ENCODE measurements at places on chromosomes 5 and 9. TPM values are rescaled to one million over a fixed set of nuclear protein-coding genes. Genes with fewer than 3 reads are reported as not detected.

DNA sequence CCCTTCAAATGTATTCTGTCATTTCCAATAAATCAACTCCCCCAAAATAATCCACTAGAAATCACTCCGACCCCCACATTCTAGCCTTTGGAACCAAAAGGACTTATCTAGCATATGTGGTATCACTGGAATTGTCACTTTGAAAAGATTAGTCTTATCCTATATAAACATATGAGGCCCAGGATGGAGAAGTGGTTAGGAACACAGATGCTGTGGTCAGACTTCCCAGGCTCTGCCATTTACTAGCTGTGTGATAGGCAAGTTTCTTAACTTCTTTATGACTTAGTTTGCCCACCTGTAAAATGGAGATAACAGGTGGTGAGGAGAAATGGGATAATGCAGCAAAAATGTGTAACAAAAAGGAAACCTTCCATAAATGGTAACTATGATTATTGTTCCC is 62.0 kb upstream of the GLRX start:
- no peaks in the 10 kb centered on the region for H3K36me3 ChIP-seq
- no peak overlapping the region for H3K4me3 ChIP-seq
- no peaks in the 10 kb centered on the region for H3K27me3 ChIP-seq
- DNase-seq = no peak

DNA sequence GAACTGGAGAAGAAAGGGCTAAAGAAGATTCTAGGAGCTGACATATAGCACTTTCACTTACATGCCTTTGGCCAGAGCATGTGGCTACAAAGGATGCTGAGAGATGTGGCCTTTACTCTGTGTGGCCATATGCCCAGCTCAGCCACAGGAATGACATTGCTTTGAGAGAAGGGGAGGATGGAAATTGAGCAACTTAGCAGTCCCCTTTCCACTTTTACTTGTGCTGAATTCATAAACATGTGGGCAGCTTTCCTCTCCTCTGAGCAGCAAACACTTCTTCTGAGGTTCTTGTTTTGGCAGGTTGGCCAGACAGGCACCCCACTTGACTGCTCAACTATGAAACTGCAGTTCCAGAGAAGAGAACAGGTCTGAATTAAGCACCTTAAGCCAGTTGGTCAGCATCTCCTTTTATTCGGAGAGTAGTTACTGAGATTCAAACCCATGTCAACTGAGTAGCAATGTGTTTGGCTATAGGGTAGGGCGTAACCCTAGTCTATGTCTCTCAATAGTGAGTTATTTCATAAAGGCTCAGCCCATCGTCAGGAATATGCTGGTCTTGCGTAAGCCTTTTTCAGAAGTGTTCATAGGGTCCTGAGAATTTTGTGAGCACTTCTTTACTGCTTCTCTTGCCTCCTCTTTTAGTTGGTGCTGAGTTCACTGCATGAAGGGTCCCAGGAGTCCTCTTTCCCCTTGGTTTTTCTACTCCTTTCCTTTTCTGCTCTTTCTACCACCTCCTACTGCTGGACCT is 134.5 kb downstream of the PALM2AKAP2 start:
- no peak overlapping the region for H3K27ac ChIP-seq
- peaks cover 15% of the 10 kb centered on the region for H3K4me1 ChIP-seq
- no peak for DNase-seq
- H3K27me3 ChIP-seq = no peaks in the 10 kb centered on the region
- no peak overlapping the region for H3K4me3 ChIP-seq
- no peaks in the 10 kb centered on the region for H3K36me3 ChIP-seq

DNA sequence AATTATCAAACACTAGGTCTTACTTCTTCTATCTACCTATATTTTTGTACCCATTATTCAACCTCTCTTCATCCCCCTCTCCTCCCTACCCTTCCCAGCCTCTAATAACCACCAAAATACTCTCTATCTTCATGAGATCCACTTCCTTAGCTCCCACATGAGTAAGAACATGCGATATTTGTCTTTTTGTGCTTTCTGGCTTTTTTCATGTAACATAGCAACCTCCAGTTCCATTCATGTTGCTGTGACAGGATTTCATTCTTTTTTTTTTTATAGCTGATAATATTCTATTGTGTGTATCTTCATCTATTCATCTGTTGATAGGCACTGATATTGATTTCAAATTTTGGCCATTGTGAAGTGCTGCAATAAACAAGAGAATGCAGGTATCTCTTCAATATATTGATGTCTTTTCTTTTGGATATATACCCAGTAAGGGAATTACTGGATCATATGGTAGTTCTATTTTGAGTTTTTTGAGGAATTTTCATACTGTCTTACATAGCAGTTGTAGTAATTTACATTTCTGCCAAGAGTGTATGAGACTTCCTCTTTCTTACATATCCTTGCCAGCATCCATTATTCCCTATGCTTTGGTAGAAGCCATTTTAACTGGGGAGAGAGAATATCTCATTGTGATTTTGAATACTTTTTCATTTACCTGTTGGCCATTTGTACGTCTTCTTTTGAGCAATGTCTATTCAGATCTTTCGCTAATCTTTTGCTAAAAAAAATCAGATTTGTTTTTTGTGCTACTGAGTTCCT is 156.8 kb downstream of the DCP2 start:
- H3K4me3 ChIP-seq = no peak overlapping the region
- no peak for DNase-seq
- H3K27ac ChIP-seq = no peak overlapping the region
- no peaks in the 10 kb centered on the region for H3K4me1 ChIP-seq

DNA sequence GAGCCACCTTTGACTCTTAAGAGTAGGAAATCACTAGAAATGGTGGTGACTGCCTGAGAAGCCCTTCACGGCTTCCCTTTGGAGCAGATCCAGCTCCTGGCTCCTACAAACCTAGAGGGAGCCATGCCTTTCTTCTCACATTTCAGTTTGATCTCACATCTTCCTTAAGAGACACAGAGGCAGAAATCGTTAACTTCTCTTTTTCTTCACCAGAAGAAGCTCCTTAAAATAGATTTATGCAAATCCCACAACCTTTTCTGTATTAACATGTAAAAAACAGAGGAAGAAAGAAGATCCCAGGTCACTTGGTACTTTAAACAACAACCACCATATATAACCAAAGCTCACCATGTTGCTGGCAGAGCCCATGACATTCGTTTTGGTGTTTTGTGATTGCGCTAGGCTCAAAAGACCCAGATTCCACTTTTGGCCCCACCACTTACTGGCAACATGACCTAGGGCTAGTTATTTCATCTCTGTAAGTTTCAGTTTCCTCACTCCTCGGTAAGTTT is 29.6 kb downstream of the PAX5 start:
- H3K36me3 ChIP-seq = no peaks in the 10 kb centered on the region
- no peak for DNase-seq
- H3K27me3 ChIP-seq = peaks cover 100% of the 10 kb centered on the region
- H3K4me1 ChIP-seq = no peaks in the 10 kb centered on the region

GBGT1 gene
- 31.8 TPM for total RNA-seq

CREBRF gene
- total RNA-seq = 20.3 TPM

- no peaks in the 10 kb centered on the region for H3K36me3 ChIP-seq
- peaks cover 34% of the 10 kb centered on the region for H3K27me3 ChIP-seq
- H3K4me3 ChIP-seq = no peak overlapping the region
These were observed 75.4 kb downstream of the DOCK2 start for GRCh38 chr5:169712428-169712827.

- no peak for DNase-seq
- H3K4me1 ChIP-seq = peaks cover 30% of the 10 kb centered on the region
- no peak overlapping the region for H3K4me3 ChIP-seq
These were observed 11.6 kb downstream of the UBAC1 start for GRCh38 chr9:135949501-135950134.
